Vagina (tissue), 2 donors: ENCODE measurements at places on chromosomes 5 and 9. TPM values are rescaled to one million over a fixed set of nuclear protein-coding genes. Genes with fewer than 3 reads are reported as not detected.
A peak's percentile ranks its signal among the peaks of the same experiment; 100 is the strongest.

Gene PMPCA
- total RNA-seq: 23.6 TPM

Gene LRRC19
- total RNA-seq: not detected

Gene RASEF
- total RNA-seq: 7.6 TPM

Gene IL4
- not detected for total RNA-seq

GRCh38 chr5:14269395-14269794 lies 126.3 kb downstream of the TRIO start:
- no peak for DNase-seq

DNA sequence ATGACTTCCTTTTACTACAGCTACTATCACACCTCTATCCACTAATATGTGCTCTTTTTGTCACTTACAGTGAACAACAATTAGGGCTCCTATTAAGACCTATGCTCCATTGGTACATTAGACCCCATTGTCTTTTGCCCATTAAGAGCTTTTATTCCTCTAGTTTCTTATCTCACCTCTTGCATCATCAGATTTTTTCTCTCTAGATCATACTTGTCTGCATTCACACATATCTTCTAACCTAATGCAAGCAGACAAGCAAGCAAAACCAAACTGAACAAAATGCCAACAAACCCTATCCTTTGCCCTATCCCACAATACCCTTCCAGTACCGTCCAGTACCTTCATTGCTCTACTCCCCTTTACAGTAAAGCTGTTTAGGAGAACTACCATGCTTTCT lies 10.1 kb upstream of the RBM27 start:
- DNase-seq: no peak

DNA sequence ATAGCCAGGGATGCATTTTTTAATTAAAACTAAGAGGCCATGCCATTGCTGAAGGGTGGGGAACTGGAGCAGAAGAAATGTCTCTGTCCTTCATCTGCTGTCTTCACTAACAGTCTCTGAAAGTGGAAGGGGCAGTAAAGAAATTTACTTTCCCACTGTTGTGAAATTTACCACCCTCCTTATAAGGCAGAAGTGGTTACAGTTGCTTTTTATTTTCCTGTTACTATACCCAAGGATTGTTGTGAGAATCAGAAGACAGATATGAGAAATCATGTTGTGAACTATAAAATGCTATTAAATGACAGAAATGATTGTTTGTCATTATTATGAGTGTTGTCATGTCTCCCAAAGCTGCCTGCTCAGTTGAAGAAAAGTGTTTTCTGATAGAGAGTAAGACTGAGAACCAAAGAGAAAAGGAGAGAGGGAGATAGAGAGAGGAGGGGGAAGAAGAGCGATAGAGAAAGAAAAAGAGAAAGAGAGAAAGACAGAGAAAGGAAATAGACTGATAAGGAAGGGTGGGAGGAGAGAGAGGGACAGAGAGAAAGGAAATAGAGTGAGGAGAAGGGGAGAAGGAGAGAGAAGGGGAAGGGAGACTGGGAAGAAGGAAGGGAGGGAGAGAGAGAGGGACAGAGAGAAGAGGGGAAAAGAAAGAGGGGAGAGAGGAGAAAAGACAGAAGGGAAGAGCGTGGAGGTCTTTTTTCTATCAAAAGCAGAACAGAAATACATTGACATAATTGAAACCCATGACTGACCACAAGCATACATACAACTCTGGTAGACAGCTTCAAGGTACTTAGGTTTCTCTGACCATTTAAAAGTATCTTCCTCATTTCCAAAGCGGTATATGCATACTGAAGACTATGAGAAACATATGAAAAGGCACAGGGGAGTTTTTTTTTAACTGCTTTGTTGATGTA lies 22.5 kb downstream of the SEC61B start:
- DNase-seq: no peak

- no peak for DNase-seq
These were observed 3.3 kb downstream of the EBF1 start for GRCh38 chr5:159096243-159096923.

DNA sequence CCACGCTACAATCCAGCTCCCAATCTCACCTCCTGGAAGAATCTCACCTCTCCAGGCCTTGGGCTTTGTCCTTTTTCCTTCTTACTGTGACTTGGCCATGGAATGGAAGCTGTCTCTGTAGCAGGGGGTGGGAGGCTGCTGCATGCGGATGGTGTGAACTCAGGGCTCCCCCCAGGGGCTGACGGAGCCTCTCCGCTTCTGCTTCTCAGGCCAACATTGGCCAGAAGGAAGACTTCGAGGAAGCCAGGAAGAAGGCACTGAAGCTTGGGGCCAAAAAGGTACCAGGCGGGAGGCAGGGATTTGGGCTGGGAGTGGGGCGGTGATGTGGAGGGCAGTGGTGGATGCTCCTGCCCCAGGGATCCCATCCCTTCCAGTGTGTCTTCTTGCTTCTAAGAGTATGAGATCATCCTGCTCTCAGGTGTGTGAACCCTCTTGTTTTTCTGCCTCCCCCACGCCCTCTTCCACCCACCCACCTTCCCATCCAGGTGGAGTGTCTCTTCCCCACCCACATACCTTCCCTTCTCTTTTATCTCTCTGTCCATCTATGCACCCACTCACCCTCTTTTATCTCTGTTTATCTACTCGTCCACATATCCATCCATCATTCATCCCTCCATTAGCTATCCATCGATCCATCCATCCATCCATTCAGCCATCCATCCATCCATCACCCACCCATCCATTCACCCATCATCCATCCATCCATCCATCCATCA lies 9.5 kb downstream of the ASS1 start:
- DNase-seq: no peak

DNA sequence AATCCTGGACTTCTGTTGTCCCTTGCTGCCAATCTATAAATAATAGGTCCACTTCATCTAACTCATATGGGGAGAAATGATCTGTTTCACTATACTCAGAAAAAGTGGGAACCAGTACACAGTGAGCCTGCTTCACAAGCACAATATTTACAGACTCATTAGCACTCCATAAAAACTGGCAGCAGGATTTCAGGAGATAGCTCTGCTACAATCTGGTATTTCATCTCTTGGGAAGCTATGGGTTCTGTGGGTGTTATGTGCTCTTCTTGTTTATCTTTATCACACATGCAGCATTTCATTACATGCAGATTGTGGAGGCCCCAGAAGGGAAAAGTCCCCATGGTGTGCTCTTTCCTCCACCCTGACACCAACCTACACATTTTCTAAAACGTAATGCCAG lies 33.2 kb downstream of the UGT3A2 start:
- DNase-seq: no peak

DNA sequence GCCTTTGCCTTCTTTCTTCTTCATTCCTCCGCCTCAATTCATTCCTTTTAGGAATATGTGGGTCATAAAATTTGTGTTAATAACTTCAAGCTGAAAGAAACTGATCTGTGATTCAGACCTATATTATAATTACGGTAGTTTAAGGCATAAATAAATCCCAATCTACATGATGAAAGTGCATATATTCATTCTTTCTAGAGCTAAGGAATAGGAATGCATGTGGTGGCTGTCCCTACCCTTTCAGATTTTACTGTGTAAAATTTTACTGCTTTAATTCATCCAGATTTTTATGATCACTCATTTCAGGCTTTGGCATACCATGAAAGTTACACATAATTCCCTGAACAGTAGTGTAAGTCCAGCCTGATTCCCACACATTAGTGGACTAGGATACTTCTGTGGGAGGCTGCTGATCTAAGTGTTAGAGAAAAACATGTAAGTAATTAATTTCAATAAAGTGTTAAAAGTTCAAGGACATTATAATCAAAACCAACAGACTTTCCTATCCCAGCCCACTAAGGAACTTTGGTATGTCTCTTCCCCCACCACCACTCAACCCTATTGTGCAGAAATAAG lies 83.1 kb downstream of the HINT1 start:
- no peak for DNase-seq

DNA sequence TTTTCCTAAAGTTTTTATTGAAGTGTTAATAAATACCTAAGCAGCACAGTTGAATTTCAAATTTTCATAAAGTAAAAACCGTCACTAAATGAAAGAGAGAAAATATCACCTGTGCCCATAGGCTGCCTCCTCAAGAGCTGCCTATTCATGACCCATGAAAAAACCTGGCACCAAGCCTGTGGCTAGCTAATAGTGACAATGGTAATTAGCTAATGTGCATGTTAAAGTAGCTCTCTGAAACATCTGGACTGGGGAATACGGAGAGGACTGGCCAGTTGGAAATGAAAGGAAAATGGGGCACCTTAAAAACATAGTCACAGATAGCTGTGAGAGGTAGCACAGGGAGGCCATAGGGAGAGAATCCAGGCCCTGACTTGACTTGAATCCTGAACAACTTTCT lies 5.4 kb upstream of the GNE start:
- no peak for DNase-seq

DNA sequence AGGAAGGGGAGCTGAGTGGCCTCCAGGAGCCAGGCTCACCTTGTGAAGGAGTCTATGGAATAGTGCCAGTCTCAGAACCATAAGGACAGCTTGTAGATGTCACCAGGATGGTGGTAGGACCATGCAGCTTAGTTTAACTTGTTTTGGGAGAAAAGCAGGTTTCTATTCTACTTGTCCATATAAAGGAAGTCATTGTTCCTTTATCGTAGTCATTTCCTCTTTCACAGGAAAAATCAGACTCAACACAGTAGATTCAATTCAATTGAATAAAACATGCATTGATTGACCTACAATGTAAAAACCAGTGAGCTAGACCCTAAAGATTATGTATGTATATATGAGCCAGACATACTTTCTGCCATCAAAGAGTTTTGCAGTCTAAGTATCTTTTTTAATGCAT lies 53.3 kb downstream of the MEGF10 start:
- DNase-seq: no peak

DNA sequence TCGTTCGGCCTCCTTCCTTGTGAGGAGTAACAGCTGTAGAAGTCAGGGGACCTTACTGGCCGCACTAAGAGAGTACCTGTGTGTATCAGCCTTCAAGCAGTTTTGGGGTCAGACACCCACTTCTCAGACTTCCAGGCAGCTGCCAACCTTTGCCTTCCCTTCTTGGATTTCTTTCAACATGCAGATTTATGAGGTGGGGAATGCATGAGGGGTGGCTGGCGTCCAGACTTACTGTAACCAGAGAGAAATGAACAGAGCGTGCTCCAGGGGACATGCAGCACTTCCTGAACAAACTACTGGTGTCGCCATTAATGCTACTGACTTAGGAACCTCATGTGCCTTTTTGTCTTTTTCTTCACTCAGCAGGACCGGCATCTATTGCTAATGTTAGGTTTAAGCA lies 46.7 kb downstream of the INSYN2B start:
- no peak for DNase-seq

DNA sequence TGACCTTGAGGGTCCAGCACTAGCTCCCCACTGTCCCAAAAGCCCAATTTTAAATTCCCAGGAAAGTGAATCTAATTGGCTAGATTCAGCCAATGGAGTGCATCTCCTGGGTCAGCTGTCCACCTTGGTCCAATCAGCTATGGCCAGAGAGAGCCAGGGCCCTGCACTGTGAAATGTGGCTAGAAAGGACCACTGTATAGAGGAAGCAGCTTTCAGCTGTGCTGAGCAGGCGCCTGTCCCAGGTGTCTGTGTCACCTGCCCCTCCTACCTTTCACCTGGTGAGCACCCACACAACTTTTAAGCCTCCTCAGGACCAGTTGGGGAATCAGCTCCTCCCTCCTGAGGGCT lies 186.2 kb downstream of the DRD1 start:
- no peak for DNase-seq

DNA sequence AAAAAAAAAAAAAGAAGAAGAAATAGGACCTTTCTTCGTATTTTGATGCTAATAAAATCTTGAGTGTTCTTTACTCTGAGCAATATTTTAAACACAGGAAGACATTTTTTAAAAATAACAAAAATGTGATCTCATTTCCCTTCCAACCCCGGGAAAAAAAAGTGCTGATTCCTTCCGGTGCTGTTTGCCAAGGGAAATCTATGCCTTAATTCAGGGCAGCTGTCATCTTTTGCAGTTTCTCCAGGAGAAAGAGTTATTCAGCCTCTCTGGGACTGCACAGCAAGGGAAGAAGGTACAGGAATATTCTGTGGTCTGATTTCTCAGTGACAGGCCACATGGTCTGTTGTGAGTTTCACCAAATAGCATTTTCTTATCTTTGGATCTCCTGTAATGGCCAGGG lies 291.9 kb upstream of the IRX1 start:
- DNase-seq: no peak

DNA sequence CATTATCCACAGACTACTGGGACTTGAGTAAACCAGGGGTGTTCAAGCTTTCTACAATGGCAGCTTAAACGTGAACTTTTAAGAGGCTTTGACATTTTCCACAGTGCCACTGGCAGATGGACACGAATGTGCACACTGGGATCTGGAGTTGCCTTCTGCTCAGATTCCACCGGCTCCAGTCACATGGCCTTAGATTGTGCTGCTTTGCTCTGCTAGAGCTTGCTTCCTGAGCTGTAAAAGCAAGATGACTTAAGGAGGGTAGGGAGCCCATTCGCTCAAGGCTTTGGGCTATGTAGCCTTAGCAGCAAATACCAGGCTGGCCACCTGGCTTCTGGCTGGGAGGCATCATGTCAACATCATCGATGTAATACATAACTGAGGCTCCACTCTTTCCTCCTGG lies 436.9 kb downstream of the MED10 start:
- DNase-seq: no peak

DNA sequence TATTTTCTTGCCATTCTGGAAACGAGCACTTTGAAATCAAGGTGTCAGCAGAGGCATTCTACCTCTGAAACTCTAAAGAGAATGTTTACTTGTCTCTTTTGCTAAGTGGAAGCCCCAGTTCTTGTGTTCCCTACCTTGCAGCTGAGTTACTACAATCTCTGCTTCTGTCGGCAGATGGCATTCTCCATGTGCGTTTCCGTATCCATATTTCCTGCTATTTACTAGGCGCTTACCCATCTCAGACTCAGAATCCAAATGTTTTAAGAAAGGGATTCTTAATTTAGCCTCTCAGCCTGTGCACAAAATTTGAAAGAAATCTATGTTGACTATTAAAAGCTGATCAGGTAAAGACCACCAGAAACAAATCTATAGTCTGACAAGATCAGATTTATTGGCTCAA lies 221.3 kb upstream of the FTMT start:
- DNase-seq: no peak

- DNase-seq: no peak
These were observed 15.4 kb upstream of the PTGS1 start for GRCh38 chr9:122355336-122355875.

GRCh38 chr5:6547498-6547897 lies 85.3 kb downstream of the NSUN2 start:
- peak; percentile 65 for DNase-seq

- no peak for DNase-seq
These were observed 81.2 kb downstream of the ZNF618 start for GRCh38 chr9:113957351-113957750.
